ENCODE measurements at places on chromosomes 12 and 14.

DNA sequence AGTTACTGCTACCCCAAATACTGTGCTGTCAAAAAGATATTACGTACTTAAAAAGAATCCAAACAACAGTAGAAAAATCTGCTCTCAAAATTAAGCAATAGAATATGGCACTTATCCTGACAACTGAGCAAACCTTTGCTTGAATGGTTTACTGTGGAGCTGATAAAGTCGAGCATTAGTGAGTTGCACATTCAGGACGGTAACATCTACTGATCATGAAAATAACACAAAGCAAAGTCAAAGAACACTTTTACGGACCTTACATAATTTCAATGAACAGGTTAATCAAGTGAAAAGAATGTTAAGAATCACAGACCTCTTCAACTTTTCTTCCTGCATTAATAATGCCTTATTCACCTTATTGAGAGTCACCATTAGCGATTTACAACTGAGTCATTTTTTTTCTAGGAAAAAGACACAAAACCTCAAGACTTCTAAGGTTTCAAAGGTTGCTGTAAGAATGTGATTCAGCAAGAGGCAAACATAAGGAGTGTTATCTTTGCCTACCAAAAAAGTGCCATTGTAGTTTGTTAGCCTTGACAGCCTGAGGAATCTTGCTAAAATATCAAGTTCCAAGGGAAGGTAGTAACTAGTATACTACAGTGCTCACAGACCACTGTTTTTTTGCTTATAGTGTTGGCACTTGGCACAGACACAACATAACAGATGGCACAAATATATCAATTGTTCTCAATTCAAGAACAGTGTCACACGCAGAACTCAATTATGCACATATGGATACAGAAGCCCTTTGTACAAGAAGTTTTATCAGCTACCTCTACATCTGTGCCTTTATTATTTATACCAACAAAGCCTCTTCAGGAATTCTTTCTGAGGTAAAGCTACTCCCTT, 334.2 kb upstream of the RPL10L start:
- DNase-seq, result no peak

GRCh38 chr12:91406920-91407341, 224.3 kb upstream of the DCN start:
- peak; percentile 11 for DNase-seq

DNA sequence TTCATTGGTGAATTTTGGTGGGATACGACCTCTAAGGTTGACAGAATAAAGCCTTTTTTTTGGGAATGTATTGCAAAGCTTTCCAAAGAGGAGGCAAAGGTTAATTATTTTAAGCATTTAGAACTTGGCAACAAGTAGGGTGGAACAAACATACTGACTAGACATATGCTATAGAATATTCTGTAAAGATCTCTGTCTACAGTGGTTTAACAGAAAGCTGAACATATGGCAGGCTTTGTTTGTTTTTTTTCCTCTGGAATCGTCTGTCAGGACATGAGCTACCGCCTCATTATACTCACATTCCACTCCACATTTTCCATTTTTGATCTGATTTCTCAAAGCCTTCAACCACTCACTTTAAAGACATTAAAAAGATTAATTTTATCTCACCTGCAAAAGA, 153.4 kb upstream of the PELI2 start:
- no peak for DNase-seq

- DNase-seq, result no peak
These were observed at the start of gene A2ML1 for GRCh38 chr12:8822298-8822697. Gene A2ML1 (plus strand): TSS chr12:8822621. CDS start chr12:8822652, 31 bp downstream.

DNA sequence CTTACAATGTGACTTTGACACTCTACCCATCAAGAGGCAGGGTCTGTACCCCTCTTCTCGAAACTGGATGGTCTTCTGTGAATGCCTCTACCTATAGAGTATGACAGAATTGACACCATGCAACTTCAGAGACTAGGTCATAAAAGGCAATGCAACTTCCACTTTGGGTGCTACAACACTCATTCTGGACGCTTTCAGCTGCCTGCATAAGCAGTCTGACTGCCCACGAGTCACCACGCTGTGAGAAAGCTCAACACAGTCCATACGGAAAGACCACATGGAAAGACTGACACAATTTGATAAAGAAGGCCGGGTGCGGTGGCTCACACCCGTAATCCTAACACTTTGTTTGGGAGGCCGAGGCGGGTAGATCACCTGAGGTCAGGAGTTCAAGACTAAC, 14.9 kb downstream of the SLC7A7 start:
- no peak for DNase-seq

- no peak for DNase-seq
These were observed 28.9 kb upstream of the TMX1 start for GRCh38 chr14:51211149-51211548.

DNA sequence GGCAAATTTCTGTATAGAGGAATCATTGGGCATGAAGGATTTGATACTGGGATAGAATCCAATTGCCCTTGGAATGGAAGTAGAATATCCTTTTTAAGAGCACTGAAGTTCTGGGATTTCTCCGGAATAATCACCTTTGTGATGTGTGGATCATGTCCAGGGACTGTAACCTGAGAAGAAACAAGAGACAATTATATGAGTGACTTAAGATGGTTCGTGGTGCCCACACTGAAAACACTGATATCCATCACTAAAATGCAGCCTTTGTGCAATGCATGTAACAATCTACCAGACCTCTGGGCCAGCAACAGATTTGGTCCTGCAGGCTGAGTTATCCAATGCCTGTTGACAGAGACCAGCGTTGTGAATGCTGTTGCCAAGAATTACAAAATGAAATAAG, 48.5 kb downstream of the MDM2 start:
- DNase-seq, result no peak

GRCh38 chr14:102711207-102711606, 66.0 kb upstream of the TRAF3 start:
- DNase-seq, result no peak

- no peak for DNase-seq
These were observed 99.5 kb downstream of the PDZRN4 start for GRCh38 chr12:41287500-41288141.

- no peak for DNase-seq
These were observed 49.4 kb downstream of the DYNC1H1 start for GRCh38 chr14:102013669-102014200.

GRCh38 chr12:39383114-39383513, 59.8 kb downstream of the KIF21A start:
- DNase-seq, result no peak

GRCh38 chr12:56683-57346, 9.8 kb upstream of the IQSEC3 start:
- peak; percentile 3 for DNase-seq

GRCh38 chr12:91272461-91273063, 89.9 kb upstream of the DCN start:
- DNase-seq, result no peak

GRCh38 chr14:66022526-66022925, 463.6 kb upstream of the CCDC196 start:
- no peak for DNase-seq

GRCh38 chr14:32104308-32104707, 27.2 kb downstream of the ARHGAP5 start:
- DNase-seq, result no peak

- DNase-seq, result no peak
These were observed 4.6 kb upstream of the SLC22A17 start for GRCh38 chr14:23357261-23357660.

GRCh38 chr12:54038871-54039414, 6.1 kb downstream of the HOXC5 start:
- DNase-seq, result no peak

DNA sequence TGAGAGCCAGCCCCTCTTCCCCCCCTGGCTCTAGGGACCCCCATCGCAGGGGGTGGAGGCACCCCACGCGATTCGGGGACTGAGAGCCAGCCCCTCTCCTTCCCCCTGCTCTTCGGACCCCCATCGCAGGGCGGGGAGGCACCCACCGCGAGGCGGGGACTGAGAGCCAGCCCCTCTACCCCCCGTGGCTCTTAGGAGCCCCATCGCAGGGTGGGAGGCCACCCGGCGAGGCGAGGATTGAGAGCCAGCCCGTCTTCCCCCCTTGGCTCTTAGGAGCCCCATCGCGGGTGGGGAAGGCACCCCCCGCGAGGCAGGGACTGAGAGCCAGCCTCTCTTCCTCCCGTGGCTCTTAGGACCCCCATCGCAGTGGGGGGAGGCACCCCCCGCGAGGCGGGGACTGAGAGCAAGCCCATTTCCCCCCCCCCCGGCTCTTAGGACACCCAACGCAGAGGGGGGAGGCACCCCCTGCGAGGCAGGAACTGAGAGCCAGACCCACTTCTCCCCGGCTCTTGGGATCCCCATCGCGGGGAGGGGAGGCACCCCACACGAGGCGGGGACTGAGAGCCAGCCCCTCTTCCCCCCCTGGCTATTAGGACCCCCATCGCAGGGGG, 45.6 kb downstream of the DDX11 start:
- no peak for DNase-seq

DNA sequence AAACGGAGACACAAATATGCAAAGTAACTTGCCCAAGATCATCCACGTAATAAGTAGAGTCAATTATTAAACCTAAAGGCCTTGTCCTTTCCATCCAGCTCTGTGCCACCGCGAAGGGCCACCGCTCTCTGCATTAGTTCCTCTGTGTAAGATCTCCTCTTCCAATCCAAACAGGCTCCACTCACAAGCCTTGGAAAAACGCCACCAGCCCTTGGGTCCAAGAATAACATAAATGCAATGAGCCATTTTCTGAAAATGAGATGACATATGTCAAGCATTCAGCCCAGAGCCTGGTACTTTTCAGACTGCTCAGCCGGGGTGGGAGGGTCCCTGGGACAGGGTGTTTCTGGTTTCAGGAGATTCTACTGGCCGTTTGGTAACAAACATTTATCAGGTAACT, 30.0 kb downstream of the DGLUCY start:
- no peak for DNase-seq

DNA sequence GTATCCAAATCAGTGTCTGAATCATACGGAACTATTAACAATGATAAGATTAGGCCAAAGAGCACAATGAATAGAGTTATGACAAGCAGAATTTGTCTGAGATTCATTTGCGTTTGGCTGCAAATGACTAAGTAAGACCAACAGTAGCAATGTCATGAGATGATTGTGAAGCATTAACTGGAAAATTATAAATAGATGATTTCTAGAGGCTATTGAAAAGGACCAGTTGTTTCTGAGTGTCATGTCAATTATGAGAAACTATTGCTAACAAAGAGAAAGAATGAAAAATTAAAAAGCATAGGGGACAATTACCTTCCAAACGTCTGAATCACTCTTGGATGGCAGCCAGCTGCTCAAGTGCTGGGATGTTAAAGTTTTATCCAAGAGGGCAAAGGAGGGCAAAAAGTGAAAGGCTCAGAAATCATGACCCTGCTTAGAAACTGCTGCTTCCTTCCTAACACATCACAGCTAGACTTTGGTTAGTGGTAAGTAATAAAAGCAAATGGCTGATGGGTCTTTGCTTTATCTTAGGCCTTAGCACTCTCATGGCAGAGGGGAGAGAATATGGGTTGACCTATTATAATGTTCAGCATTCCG, 89.0 kb downstream of the AKAP6 start:
- DNase-seq, result no peak

GRCh38 chr12:69896653-69897381, 71.8 kb downstream of the MYRFL start:
- DNase-seq, result no peak

GRCh38 chr12:27899151-27899661, 73.3 kb downstream of the PTHLH start:
- DNase-seq, result no peak

DNA sequence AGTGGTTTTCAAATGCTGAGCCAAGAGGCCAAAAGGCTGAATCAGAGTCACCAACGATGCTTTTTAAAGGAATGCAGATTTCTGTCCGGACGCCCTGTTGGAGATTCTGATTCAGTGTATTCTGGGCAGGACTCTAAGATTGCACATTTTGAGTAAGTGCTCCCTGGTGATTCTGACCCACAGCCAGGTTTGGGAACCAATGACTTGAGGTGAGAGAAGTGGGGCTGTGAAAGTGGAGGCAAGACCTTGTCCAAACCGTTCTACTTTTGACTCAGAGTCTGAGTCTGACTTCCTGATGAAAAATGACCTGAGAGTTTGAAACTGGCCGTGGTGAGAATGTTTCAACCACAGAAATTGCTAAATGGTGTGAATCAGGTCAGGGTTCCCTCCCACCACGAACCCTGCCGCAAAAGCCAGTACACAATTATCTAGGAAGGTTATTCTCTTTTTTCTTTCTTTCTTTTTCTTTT, 90.2 kb downstream of the NTN4 start:
- DNase-seq, result peak; percentile 72

DNA sequence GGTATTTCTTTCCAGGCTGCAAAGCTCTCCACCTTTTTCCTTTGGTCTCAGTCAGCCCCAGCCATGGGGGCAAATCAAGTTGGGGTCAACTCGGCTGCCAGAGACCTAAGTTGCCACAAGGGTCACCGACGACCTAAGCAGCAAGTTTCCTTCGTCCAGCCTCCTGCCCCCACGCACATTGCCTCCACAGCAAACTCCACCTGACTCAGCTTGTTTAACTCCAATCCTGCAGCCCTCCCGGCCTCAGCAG, 767 bp upstream of the KCNMB4 start:
- no peak for DNase-seq

DNA sequence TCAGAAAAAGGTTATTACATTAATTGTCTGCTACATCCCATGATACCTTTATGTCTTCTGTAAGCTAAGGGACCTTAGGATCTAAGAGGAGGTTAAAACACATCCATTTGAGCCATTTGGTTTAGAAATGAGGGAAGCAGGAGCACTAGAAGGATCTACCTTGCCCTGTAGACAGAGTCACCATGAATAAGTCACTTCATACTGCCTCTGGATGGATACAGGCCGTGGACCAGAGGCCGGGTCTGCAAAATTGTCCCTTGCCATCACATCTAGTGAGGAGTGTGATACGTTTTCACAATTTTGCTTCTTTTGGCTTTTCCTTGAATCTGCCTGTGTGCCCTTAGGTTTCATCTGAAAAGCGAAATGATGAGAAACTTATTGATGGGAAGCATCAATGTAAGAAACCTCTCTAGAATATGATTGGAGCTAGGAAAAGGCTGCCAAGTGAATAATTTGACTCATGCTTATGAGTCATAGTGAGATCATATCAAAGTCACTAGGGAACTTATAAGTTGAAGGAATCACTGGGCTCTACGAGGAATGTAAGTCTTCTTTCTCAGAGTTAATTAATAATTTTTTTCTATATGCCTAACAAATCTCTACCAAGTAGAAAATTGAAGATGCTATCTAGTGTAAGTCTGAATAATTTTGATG, 10.8 kb downstream of the GLRX5 start:
- no peak for DNase-seq

DNA sequence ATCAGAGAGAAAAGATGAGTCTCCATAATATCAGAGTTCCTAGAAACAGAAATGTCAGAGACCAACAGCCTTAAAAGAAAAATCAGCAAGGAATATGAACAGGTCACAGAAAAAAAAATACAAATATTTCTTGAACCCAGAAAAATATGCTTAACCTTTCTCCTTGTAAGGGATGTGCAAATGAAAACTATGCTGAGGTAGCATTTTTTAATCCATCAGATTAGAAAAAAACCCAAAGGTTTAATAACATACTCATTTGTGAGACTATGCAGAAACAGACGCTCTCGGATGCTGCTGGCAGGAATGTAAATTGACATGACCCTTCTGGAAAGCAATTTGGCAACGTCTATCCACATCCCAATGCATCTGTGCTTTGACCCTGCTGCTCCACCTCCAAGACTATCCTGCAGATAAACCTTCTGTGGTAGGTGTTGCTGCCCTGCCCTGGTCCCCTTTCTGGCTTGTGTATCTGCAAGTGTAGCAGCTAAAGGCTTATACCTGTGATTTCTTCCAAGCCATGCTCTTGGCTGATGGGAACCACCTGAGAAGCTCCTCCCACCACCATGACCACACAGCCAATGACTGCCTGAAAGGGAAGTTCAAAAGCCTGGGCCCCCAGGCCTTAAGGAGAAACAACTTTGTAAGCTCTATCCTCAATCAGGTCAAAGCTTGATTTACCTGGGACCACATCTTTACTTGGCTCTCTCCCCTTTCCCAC, 49.4 kb downstream of the LTBP2 start:
- DNase-seq, result no peak

All from GM20000 (cell line).